ENCODE measurements at places on chromosomes 12 and 14.
A peak's percentile ranks its signal among the peaks of the same experiment; 100 is the strongest.

DNA sequence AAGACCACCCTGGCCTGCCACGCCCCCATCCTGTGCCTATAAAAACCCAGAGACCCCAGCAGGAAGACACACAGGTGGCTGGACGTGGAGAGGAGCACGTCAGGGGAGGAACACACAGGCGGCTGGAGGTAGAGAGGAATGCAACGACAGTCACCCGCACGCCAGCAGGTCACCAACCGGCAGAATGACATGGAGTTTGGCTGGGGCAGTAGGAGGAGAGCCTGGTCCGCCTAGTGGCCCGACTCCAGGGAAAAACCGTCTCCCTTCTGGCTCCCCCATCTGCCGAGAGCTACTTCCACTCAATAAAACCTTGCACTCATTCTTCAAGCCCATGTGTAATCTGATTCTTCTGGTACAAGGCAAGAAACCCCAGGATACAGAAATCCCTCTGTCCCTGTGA, 62.7 kb upstream of the KCNH3 start:
- DNase-seq: no peak

GRCh38 chr14:54579621-54580020, 12.7 kb downstream of the SAMD4A start:
- DNase-seq: no peak

DNA sequence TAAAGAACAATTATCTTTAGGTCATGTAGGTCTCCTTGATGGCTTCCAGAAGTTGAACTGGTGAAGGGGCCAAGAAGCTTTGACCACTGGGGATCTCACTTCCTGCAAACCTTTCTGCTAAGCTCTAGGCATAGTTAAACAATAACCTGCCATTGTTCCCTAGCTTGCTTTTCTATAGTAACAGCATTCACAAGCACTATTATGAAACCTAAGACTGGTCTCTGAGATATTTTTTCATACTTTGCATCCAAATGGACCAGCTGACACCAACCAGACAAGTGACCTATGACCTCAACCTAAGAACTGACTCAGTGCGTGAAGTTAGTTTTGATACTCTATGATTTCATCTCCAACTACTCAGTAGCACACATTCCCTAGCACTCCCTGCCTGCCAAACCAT, 129.1 kb downstream of the PTPRB start:
- DNase-seq: no peak

DNA sequence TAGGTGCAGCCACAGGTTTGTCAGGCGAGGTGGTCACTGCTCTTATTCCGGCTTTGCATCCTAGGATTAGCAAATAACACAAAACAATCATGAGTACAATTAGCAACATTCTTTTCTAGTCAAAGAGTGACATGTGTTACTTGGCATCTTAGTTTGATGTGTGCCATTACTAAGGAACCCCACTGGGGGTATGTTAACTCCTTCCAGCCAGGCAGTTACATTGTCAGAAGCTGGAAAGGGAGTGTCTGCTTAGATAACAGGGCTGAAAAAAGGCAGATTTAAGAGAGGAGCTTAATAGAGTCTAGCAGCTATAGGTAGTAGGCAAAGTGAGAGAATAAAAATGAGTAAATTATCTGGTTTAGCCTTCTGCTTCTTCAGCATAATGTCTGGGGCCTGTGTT, 30.5 kb upstream of the METAP2 start:
- no peak for DNase-seq

DNA sequence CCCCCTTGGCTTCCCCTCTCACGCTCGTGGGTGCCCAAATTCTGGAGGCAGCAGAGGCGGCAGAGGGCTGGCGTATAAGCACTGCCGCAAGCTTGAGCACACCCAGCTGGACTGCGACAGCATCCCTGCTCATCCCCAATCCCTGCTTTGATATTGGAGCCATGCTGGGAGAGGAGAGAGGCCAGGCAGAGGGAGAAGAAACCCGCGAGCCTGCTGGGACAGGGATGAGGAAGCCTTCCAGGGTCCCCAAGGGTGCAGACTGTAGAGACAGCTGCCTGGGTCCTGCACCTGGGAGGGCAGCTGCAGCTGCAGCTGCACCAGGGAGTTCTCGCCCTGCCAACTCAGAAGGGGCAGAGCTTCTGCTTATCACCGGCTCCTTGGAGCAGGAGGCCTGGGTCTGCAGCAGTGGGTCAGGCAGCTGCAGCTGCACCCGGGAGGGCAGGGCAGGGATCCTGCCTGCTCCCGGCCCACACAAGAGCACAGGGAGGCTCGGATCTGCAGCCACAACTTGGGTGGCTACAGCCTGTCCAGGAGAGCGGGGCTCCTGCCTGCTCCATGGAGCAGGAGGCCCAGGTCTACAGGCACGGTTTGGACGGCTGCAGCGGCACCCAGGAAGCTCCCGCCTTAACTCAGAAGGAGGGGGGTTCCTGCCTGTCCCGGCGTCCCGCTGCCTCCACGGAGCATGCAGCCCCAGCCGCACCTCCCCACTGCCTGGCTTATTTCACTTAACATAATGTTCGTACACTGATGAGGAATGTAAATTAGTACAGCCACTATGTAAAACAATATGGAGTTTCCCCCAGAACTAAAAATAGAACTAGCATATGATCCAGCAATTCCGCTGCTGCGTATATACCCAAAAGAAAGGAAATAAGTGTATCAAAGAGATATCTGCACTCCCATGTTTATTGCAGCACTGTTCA, 60.4 kb upstream of the SGPP1 start:
- DNase-seq: peak; percentile 47

GRCh38 chr14:30656190-30656632, 34.1 kb downstream of the SCFD1 start:
- DNase-seq: peak; percentile 36

All from BE2C (cell line).